A549 treated with dexamethasone at 1 μM for 4 hours (cell line): ENCODE measurements at places on chromosomes 1 and 21. TPM values are rescaled to one million over a fixed set of nuclear protein-coding genes. Genes with fewer than 3 reads are reported as not detected.

Gene SDE2
- 7.3 to 10.2 TPM (median 8.4 TPM) in 5 replicates for total RNA-seq

Gene ADAM30
- total RNA-seq, result not detected in 5 replicates

Gene ANKRD13C
- 7.1 to 9.5 TPM (median 8.8 TPM) in 5 replicates for total RNA-seq

Gene ZFP69B
- total RNA-seq, result 1.4 to 2.2 TPM (median 2.1 TPM) in 5 replicates

Gene PYCR2
- 41.6 to 49.5 TPM (median 47.8 TPM) in 5 replicates for total RNA-seq

Gene CDC20
- 174 to 209 TPM (median 197 TPM) in 5 replicates for total RNA-seq

Gene TNFRSF18
- total RNA-seq, result 0.07 TPM in 1 of 5 replicates, not detected in the others

Gene LRRN2
- 9.6 to 13.7 TPM (median 11.8 TPM) in 5 replicates for total RNA-seq

Gene GBP1
- total RNA-seq, result 0.07 to 0.21 TPM (median 0.10 TPM) in 5 replicates

Gene CATSPERE
- total RNA-seq, result 0.02 to 0.08 TPM (median 0.03 TPM) in 5 replicates

Gene NHLH1
- 0.33 to 0.83 TPM (median 0.44 TPM) in 5 replicates for total RNA-seq

Gene SPRR4
- total RNA-seq, result not detected in 5 replicates

Gene GBP4
- total RNA-seq, result 0.01 TPM in 1 of 5 replicates, not detected in the others

Gene KRTAP19-3
- not detected in 5 replicates for total RNA-seq

Gene MPZ
- total RNA-seq, result 0.15 to 0.26 TPM (median 0.23 TPM) in 5 replicates

Gene ZNF697
- total RNA-seq, result 1.4 to 2.0 TPM (median 1.8 TPM) in 5 replicates

Gene GSTM5
- not detected in 5 replicates for total RNA-seq

Gene OR2L8
- total RNA-seq, result not detected in 5 replicates

Gene FHAD1
- total RNA-seq, result 0.54 to 1.3 TPM (median 0.69 TPM) in 5 replicates

Gene AVPR1B
- not detected in 5 replicates for total RNA-seq

Gene TMEM51
- 26.4 to 31.1 TPM (median 30.9 TPM) in 5 replicates for total RNA-seq

Gene OVAAL
- total RNA-seq, result 0.09 to 0.46 TPM (median 0.18 TPM) in 5 replicates

Gene FALEC
- 0.19 to 0.24 TPM in 2 of 5 replicates, not detected in the others for total RNA-seq

Gene ACTN2
- 0.06 TPM in 1 of 5 replicates, not detected in the others for total RNA-seq

Gene FBXO44
- 11.4 to 17.0 TPM (median 16.4 TPM) in 5 replicates for total RNA-seq

Gene SLC2A5
- total RNA-seq, result 0.35 to 1.1 TPM (median 0.52 TPM) in 5 replicates

Gene OR10J4
- not detected in 5 replicates for total RNA-seq

Gene UTS2
- not detected in 5 replicates for total RNA-seq

Gene SLC35F3
- 3.6 to 5.2 TPM (median 4.9 TPM) in 5 replicates for total RNA-seq
